ENCODE measurements at places on chromosomes 2 and 18.

DNA sequence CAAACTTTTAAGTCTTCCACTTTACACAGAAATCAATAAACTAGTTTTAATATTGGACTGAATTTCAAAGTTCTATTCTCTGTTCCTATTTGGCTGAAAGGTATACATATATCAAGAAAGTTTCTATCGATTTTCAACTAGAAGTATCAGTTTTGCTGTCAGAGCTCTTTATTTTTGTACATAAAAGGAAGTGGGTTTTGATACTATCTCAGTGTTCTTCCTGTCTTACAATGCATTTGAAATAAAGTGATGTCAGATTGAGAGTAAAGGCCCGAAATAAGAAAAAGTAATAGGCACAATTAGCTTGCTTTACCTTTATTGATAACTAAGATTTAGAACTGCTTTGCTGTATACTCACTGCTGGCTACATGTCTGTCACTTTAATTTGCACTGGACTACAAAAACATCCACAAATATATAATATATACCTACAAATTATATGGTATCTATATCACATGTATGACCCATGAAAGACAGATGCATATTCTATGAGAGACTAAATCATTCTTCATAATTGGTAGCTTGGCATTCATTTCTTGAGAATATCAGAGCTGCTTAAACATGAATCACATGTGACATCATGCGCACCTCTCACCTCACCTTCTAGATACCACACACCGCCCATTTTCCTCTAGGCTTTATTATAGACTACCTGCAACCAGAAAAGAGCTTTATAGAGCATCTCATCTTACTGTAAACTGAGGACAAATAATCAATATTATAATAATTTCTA, 83.6 kb downstream of the ASXL2 start:
- H3K4me1 ChIP-seq, result no peaks in the 10 kb centered on the region
- H3K36me3 ChIP-seq, result peaks cover 47% of the 10 kb centered on the region

DNA sequence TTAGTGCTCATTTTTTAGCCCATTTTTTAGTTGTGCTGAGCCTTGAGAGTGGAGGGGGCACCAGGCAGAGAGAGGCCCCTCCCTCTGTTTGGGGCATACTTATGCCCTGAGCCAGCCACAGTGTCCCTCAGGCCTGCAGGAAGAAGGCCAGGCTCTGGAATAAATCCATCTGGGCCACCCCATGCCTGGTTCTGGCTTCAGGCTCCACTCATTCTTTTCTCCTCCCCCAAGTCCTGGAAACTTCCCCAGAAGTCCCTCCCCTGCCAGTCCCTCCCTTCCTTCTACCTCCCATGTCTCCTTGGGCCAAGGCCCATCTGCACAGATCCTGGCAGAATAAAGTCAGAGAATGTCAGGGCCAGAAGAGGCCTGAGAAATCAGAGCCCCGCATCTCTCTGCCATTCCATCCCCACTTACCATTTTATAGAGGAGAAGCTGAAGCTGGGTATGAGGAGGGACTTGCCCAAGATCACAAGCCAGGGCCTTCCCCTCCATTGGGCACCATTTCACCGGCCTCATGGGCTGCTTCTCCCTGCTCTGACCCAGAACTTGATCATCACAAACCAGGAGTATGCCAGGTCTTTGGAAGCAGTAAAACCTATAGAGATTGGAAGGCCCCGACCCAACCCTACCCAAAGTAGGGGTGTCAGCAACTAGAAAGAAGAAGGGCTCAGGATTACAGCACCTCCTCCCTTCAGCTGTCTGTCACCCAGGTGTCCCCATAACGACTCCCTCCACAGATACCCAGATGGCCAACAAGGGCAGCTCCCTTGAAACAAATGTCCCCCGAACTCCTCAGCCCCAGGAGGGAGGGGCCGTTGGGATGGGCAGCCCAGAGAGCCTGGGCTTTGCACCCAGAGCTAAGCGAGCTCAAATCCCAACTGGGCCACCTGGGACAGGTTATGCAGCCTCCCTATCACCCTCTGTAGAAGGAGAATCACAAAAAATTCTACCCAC, 108.4 kb downstream of the POLR1A start:
- DNase-seq, result peak; percentile 34
- no peaks in the 10 kb centered on the region for H3K36me3 ChIP-seq

DNA sequence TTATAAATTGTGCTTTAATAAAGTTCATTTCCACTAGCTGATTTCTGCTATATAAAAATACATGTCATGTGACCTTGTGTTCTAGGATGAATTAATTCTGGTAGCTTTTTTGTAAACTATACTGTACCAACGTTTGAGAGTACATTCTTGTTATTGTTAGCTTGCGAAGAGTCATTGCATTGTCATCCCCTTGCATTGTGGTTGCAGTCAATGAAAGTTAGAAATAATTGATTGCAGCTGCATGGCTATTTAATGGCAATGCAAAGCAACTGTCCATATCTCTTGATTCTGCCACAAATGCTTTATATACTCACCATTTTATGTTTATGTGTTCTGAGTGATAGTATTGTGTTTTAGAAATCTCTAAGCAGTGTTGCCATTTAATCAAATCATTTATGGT, 91.6 kb downstream of the ZNF407 start:
- H3K27me3 ChIP-seq, result no peaks in the 10 kb centered on the region
- no peak overlapping the region for H3K27ac ChIP-seq
- peaks cover 8% of the 10 kb centered on the region for H3K36me3 ChIP-seq
- no peak overlapping the region for H3K4me3 ChIP-seq
- DNase-seq, result no peak

DNA sequence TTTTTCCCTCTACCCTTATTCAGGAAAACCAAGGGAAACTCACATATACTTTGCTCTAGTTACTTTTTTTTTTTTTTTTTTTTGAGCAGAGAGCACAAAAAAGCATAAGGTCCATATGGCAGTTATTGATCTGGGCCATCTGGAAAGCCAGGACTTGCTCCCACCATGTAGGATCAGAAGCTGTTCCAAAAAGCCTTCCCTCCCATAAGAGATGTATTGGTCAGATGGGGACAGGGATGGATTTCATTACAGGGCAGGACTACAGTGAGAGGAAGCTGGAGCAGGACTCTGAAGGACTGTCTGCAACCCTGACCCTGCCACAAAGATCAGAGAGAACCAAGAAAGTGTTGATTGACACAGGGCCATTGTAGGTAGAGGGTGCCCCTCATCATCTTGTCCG, 57.3 kb downstream of the NRP2 start:
- H3K4me3 ChIP-seq, result no peak overlapping the region
- no peak for DNase-seq
- H3K36me3 ChIP-seq, result peaks cover 39% of the 10 kb centered on the region

GRCh38 chr2:64114063-64114911, 29.9 kb downstream of the PELI1 start:
- H3K27me3 ChIP-seq, result no peaks in the 10 kb centered on the region
- DNase-seq, result no peak
- peaks cover 21% of the 10 kb centered on the region for H3K4me1 ChIP-seq
- no peak overlapping the region for H3K27ac ChIP-seq
- no peak overlapping the region for H3K4me3 ChIP-seq
- H3K36me3 ChIP-seq, result no peaks in the 10 kb centered on the region

DNA sequence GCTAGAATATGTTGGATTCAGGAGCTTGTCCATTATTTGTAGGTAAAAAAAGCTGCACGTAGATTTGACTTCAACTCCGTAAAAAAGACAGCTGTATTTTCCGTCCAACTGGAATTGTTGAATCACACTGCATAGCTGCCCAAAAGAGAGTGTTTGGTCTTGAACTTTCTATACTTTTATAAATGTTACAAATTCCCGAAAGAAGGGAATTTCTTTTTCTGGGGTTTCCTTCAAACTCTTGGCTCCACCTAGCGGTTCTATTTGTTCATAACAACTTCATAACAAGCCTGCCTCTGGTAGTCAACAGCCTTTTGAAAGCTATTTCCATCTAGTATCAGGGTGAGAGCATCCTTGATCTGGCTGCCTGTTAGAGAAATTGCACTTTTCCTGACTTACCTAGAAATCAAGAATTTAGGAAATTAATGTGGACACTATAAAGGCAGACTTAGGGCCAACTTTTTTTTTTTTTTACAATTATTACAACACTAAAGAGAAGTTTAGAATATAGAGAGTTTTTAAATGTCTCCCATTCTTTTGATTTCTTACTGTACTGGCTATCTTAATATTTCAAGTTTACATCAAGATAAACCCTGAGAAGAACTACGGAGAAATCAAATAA, 48.1 kb downstream of the TMEM185B start:
- no peak overlapping the region for H3K27ac ChIP-seq
- H3K27me3 ChIP-seq, result no peaks in the 10 kb centered on the region
- DNase-seq, result no peak
- no peaks in the 10 kb centered on the region for H3K36me3 ChIP-seq
- H3K4me3 ChIP-seq, result no peak overlapping the region

- no peak overlapping the region for H3K27ac ChIP-seq
- no peaks in the 10 kb centered on the region for H3K36me3 ChIP-seq
- H3K27me3 ChIP-seq, result no peaks in the 10 kb centered on the region
- no peak for DNase-seq
- H3K4me3 ChIP-seq, result no peak overlapping the region
- no peaks in the 10 kb centered on the region for H3K4me1 ChIP-seq
Observed at GRCh38 chr2:118120401-118120780, 32.1 kb downstream of the INSIG2 start.

All from heart left ventricle (tissue), 16 donors.